ENCODE measurements at places on chromosomes 3 and 15.

DNA sequence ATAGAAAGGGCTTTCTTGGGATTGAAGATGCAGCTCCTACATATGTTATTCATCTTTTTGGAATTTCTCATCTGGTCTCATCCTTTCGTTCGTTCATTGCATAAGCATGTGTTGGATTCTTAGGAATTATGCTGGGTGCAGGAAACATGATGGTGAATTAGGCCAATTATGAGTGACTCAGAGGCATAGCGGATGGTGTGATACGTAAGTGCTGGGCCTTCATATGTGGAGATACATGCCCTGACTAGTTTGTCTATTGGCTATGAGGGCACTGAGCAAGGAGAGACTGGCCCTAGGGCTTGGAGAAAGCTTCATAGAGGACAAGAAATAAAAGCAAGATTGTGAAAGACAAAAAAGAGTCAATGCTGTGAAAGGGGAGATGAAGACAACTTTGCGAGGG is 235.1 kb downstream of the MYRIP start:
- DNase-seq, result no peak

- no peak for DNase-seq
Observed at GRCh38 chr3:128374746-128375445, 91.8 kb downstream of the DNAJB8 start.

DNA sequence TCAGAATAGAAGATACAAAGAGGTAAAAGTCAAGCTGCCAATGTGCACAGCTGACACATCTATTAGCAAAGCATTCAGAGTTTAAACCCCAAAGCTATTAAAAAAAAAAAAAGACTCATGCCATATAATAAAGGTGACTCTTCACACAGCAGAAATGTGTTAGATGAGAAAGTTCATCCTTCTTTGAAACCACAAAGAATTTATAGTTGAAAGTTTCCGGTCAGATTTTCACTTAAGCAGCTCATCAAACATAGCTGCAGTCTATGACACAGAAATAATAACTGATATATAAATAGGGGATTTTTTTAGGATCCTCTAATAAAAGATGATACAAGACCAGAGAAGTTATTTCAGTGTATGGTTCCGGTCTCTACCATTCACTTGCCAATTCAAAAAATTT is 76.6 kb downstream of the WWTR1 start:
- no peak for DNase-seq

DNA sequence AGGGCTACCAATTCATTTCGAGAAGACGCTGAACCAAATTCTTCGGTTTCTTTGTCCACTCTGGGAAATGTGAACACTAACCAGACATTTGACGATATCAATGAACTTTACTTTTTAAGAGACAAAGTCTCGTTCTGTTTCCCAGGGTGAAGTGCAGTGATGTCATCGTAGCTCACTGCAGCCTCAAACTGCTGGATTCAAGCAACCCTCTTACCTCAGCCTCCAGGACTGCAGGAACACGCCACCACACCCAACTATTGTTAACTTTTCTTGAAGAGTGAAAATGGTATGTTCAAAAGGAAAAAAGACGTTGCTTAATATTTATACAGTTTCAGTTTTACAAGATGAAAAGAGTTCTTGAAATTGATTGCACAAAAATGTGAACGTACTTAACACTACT is 30.6 kb downstream of the MB21D2 start:
- no peak for DNase-seq

DNA sequence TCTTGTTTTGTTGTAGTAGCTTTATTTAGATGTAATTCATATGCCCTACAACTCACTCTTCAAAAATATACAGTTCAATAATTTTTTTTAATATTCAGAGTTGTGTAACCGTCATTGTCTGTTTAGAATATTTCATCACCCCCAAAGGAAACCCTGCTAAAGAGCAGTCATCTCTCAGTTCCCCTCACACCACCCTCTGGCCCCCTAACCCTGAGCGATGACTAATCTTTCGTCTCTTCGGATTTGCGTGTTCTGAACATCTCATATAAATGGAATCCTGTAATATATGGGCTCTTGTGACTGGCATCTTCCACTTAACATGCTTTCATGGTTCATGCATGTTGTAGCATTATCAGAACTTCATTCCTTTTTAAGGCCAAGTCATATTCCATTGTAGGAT is 183.8 kb downstream of the ATG7 start:
- DNase-seq, result no peak

DNA sequence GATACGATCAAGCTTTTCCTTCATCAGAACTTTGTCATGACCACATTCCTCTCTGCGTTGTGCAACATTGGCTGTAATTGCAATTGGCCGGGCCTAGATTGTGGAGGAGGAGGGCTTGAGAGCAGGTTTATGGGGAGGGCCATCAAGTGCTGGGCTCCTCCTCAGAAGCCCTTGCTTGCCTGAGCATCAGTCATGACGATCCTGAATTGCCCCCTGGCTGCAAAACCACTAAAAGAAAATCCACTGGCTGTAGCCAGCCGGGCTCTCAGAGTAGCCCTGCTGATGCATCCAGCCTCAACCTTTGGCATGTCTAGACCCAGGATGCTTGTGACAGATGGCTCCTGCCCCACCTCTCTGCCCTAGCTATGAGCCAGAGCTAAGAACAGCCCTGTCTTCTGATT is 13.4 kb upstream of the TRH start:
- DNase-seq, result no peak

- no peak for DNase-seq
Observed at GRCh38 chr3:14842277-14842676, 23.5 kb downstream of the FGD5 start.

DNA sequence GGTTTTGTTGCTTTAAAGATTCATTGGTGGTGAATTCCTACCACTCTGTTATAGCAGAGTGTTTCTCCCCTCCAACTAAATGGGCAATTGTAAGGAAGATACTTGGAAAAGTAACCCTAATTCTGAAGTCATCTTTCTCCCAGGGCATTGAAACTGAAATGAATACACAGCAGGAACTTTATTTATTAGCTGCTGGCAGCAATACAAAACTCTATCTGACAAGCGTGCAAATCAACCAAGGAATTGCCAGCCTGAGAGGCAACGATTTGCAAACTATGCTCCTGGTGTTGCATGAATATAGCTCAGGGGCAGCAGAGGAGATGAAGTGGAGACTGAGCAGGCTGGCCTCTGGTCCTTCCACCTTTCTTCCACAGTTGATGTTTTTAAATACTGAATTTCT is 48.9 kb downstream of the CD200R1 start:
- no peak for DNase-seq

DNA sequence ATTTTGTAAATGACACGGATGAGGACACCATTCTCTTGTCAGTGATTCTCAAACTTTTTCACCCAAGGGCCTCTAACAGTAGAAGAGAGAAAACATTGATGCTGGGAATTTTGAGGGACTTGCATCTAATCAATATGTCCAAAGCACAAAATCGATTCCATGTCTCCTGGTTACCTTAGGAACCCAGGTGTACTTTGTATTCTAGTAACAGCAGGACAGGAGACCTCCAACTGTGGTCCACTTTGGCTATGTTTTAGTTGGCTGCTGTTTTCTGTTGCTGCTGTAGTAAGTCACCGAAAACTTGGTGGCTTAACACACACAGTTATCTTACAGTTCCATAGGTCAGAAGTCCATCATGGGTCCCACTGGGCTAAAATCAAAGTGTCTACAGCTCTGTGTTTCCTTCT is 24.4 kb upstream of the ZBTB38 start:
- DNase-seq, result no peak

DNA sequence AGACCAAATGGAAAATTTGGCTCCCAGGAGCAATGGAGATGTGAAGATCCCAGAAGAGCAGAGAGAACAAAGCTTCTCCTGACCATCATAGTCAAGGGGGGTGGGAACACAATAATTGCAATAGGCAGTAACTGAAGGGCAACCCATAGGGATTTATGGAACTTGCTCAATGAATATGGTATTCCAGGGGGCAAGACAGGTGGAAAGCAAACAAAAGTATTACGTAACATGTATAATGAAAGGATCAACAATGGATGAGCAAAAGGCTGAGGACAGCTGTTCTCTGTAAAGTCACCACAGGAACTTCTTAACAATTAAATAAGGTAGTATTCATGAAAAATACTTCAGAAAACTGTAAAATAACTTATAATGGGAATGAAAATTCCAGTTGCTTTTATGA is 226.1 kb downstream of the PCCB start:
- DNase-seq, result no peak

GRCh38 chr3:17632401-17633100 is 109.9 kb downstream of the TBC1D5 start:
- no peak for DNase-seq

GRCh38 chr3:32551496-32551895 is 19.2 kb downstream of the DYNC1LI1 start:
- no peak for DNase-seq

DNA sequence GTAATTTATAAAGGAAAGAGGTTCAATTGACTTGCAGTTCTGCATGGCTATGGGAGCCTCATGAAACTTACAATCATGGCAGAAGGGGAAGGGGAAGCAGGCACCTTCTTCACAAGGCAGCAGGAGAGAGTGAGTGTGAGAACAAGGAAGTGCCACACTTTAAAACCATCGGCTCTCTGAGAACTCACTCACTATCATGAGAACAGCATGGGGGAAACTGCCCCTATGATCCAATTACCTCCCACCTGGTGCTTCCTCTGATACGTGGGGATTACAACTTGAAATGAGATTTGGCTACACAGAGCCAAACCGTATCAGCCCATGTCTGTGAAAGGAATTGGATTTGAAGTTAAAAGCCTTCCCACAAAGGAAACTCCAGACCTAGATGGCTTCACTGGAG is 39.1 kb downstream of the TKT start:
- DNase-seq, result no peak
